ENCODE measurements at places on chromosomes 5 and 9.

- no peak for DNase-seq
These were observed 1.2 kb downstream of the UHRF2 start for GRCh38 chr9:6414247-6414641.

DNA sequence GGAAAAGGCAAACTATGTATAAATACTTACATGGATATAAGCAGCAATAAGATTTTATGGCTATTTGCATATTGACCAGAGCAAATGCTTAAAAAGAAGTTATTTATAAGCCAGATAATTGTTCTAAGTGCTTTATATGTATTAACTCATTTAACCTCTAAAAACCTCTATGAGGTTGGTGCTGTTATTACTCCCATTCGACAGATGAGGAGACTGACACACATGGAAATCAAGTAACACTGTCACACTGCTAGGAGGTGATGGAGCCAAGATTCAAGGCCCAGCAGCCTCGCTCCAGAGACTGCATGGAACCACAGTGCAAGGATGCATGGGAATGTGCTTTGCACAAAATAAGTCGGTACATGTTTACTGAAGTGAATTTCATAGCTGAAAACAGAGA, 53.7 kb downstream of the C5 start:
- DNase-seq = no peak

- DNase-seq = no peak
These were observed 7.9 kb upstream of the ENTREP1 start for GRCh38 chr9:69317081-69317480.

GRCh38 chr5:87526131-87526530, 113.4 kb upstream of the CCNH start:
- no peak for DNase-seq

DNA sequence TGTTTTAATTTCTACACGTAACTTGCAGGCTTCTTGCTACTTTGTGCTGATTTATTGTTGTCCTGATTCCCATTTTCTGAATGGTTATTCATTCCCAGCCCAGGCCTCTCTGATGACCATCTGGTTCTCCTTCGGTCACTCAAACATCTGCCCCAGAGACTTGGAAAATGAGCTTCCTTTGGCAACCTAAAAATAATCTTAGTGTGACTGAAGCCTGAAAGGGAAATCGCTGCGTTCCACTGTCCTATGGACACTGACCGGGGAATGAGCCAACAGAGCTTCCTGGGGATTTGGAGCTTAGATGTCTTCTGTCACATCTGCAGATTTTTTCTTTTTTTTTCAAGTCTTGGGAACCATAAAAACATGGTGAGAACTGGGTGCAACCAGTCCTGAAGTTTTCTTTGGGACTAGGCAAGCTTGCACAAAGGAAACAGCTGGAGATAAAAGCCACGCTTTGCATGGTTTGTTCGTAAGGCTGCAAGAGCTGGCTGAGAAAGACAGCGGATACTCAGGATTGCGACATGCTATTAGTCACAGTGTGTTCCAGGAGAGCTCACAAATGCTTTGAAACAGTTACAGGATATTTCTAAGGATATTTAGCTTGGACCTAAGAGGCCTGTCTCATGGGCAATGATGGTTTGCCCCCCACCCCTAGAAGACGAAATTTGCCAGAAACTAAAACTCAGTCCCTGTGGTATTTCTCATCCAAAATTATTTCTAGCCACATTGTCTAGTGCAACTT, 146.2 kb downstream of the GOLPH3 start:
- DNase-seq = no peak

DNA sequence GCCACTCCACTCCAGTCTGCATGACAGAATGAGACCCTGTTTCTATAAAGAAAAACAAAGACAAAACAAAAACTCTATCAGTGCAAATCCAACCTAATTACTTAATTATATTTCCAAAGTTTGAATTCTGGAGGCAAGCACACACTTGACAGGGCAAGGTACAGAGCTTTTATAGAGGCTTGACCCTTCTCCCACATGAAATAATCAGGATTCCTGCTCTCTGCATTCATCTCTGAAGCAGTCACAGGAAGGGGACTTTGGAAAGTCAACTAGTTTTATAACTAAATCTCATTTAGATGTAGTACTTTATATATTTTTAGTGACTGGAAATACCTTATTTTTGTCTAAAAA, 91.9 kb upstream of the CHD1 start:
- DNase-seq = no peak

DNA sequence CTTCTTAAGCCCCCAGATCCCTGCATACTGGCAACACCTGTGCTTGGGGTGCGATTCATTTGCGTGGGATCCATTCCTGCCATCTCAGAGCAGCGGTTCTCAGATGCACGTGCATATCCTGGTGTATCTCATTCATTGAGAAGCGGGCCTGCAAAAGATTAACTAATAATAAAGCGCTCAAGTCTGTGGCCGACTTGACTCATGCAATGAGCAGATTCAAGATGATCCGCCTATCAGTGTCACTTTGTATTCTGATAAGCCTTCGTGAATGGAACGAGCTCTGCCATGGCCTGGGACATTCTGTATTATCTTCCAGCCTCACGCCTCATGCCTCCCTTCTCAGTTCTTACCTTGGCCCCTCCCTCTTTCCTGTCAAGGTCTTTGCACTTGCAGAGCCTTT, 22.3 kb downstream of the C1QTNF2 start:
- DNase-seq = no peak

DNA sequence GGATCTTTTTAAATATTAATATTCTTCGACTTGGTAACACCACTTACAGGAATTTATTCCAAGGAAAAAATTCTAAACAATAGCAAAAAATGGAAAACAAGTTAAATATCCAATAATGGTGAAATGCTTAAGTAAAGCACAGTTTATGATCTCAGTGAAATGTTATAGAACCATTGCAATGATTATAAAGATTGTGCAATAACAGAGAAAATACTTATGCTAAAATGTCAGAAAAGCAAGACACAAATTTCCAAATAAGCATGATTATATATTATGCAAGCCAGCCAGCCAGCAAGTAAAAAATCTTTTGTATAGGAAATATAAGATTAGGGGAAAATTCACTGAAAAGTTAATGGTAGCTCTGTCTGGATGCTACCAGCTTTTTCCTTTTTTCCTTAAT, 102.7 kb upstream of the EFNA5 start:
- no peak for DNase-seq

All from glutamatergic neuron (in vitro differentiated cells).